ENCODE measurements at places on chromosomes 7 and 10. TPM values are rescaled to one million over a fixed set of nuclear protein-coding genes. Genes with fewer than 3 reads are reported as not detected.

LOXL4 gene
- 0.17 TPM for total RNA-seq

SFRP4 gene
- under 0.01 TPM for total RNA-seq

TMEM140 gene
- total RNA-seq = 45.4 TPM

ACTR3C gene
- 1.7 TPM for total RNA-seq

CYP3A4 gene
- total RNA-seq = not detected

SPDYE11 gene
- total RNA-seq = not detected

NKX2-3 gene
- not detected for total RNA-seq

UPK3BL1 gene
- 9.1 TPM for total RNA-seq

FAM241B gene
- total RNA-seq = 0.09 TPM

FOXP2 gene
- 4.0 TPM for total RNA-seq

AQP1 gene
- 2.5 TPM for total RNA-seq

ADD3 gene
- total RNA-seq = 693 TPM

PLAU gene
- 1.2 TPM for total RNA-seq

Measured in dermis lymphatic vessel endothelial cell (primary cell).